LNCaP clone FGC (cell line): ENCODE measurements at places on chromosomes 2 and 18.

DNA sequence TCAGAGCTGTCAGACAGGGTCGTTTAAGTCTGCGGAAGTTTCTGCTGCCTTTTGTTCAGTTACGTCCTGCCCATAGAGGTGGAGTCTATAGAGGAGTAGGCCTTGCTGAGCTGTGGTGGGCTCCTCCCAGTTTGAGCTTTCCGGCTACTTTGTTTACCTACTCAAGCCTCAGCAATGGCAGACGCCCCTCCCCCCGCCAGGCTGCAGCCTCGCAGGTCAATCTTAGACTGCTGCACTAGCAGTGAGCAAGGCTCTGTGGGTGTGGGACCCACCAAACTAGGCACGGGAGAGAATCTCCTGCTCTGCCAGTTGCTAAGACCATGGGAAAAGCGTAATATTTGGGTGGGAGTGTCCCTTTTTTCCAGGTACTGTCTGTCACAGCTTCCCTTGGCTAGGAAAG is 86.5 kb downstream of the EFEMP1 start:
- DNase-seq, result no peak

- DNase-seq, result peak; percentile 83
These were observed 82.6 kb downstream of the PKP4 start for GRCh38 chr2:158539176-158540005.

DNA sequence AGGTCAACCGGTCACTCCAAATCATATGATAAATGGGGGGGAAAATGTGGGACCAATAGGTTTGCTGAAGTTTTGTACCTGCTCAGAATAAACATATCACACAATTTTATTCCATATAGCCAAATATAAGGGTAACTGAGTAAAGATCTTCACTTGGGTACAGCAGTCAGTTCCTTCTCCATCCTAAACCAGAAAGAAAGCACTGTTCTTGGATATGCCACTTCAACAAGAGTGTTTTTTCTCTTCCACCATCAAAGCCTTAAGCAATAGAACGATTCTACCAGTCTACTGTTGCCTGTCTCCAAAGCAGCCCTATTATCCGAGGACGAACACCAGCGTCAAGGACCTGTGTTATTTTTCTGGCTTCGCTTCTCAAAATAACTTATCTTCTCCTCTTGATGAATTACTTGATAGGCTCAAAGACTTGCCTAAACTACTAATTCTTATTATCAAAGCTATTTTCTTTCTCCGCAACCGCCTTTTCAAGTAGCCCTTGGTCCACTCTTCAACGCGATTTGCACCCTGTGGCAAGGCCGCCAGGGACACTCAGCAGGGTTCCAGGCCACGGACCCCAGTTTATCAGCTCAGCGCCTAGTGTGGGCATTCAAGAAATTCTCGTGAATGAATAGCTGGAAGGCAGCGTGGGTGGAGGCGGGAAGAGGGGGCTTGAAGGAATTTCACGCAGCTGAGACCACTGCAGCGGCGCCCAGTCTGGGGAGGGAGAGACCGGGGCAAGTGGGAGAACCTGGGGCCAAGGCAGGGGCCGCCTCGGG is 646 bp downstream of the ALS2 start:
- no peak for DNase-seq

DNA sequence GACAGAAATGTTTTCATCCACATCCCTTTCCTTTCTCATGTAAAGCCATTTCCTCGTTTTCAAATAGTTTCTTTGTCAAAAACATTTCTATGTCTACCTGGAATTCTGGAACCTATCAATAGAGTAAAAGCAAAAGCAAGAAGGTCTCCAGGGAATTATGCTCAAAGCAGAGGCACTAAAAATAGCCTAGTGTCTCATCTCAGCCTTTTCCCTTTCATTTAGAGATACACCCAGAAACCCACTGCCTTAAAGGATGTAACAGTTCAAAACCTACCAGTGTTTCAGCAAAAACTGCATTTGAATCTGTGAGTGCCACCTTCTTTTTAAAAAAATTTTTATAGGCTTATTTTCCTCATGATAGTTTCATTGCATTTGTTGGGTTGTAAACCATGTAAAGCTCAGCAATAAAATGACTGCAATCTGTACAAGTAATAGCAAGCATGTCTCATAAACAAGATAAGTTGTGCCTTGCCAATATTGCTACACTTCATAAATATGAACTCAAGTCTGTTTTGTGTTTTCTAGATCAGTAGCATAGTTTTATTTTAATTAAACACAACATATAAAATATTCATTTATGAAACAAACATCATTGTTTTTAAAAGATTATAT is 927.3 kb upstream of the ACVR2A start:
- peak; percentile 55 for DNase-seq

- no peak for DNase-seq
These were observed 96.7 kb downstream of the CRACDL start for GRCh38 chr2:98839292-98839691.
